ENCODE measurements at places on chromosomes 5 and 9.

DNA sequence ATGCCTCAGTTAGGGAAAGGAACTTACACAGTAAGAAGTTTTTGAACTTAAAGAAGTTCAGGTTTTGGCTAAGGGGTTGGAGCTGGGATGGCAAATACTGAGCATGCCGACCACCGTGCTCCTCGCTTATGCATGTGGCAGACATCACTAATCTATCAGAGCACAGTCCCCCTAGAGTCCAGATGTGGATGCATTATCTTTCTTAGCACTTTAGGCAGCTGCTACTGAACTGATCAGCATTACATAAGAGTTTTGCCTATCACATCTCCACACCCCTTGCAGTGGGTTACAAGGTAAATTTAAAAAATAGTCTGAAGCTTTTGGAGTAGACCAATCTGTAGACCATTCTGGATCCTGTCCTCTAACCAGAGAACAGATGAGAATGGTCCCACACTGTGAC is 22.4 kb downstream of the MACIR start:
- no peak for DNase-seq

GRCh38 chr5:124696898-124697297 is 49.5 kb downstream of the ZNF608 start:
- no peak for DNase-seq

GRCh38 chr5:127812570-127812969 is 109.4 kb downstream of the CCDC192 start:
- no peak for DNase-seq

- no peak for DNase-seq
These were observed 6.3 kb upstream of the ADAM19 start for GRCh38 chr5:157581901-157582300.

DNA sequence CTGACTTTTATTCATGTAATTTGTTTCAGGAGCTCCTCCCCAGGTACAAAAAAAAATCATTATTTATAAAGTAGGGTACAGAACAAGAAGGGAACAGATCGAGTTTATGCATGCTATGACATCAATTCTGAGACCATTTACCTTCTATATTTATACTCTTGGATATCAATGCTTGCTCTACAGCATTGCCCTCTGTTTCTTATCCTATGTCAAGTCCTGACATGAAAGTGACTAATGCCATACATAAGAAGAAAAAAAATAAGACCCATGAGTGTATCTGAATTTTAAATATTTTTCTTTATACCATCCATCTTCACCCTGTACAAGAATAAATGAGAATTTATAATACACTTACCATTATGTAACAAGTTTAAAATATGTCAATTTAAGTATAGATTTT is 2016.3 kb upstream of the CDH9 start:
- DNase-seq, result no peak

GRCh38 chr5:95846554-95847260 is 24.2 kb upstream of the GLRX start:
- DNase-seq, result peak; percentile 45

GRCh38 chr9:86115886-86116285 is 16.5 kb upstream of the GOLM1 start:
- no peak for DNase-seq

DNA sequence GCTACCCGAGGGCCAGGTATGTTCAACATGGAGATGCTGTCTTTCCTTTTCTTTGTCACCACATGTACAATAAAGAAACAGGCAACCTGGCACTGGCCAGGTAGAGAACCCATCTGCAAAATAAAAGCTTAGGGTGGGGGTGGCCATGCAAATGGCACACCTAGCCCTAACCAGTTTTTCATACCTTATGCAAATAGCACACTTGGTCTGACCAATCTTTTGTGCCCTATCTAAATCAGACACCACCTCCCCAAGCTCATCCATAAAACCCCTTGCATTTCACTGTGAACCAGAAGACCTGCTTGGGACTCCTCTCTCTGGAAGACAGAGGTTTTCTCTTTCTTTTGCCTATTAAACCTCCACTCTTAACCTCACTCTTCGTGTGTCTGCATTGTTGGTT is 33.9 kb downstream of the JAKMIP2 start:
- no peak for DNase-seq

- DNase-seq, result no peak
These were observed 82.0 kb upstream of the ITGA1 start for GRCh38 chr5:52705720-52706119.

DNA sequence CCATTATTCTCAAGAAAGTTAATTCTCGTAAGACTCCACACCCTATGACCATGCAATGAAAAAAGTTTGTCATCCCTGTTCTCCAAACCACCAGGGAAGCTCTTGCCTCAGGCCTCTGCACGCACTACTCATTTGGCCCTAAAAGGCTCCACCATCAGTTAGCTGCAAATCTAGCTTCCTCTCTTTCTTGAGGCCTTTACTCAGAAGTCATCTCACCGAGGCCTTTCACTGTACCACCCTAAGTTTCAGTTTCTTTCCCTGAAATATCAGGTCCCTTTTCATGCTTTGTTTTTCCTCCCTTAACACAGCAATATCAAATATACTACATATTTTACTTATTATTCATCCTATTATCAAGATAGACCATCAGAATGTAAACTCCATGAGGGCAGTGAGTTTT is 39.1 kb downstream of the OXCT1 start:
- DNase-seq, result no peak

GRCh38 chr9:127578952-127579853 is 32.9 kb upstream of the STXBP1 start:
- peak; percentile 94 for DNase-seq

DNA sequence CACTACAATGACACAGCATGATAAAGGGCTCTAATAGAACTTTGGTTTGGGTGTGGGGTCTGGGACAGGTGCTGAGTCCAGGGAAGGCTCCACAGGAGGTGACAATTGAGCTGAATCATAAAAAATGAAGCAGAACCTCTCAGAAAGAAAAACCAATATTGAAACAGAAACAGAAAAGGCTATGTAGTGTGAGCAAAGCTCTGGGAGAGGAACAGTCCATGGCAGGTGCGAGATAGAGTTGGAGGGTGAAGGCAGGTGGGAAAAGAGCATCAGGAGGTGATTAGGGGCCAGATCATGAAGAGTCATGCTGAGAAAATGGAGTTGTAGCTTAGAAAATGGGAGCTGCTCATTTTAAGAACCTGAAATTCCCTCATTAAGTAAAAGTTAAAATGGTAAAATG is 164.9 kb downstream of the KCTD16 start:
- no peak for DNase-seq

DNA sequence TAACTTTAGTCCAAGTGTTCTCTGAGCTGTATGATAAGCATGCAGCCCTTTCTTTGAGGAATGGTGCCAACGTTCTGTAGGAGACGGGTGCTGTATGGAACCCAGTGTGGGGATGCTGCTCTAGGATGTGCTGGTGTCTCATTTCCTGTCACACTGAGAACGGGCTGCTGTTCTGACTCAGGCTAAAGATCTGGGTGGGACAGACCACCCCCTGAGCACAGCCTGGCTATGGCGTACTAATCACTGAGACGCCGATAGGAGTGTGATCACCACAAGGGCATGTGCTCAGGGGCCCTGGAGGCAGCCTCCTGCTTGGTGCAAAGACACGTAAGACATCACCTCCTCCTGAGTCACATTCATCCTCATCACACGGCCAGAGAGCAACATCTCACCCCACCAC is 240.4 kb downstream of the IRX2 start:
- no peak for DNase-seq

DNA sequence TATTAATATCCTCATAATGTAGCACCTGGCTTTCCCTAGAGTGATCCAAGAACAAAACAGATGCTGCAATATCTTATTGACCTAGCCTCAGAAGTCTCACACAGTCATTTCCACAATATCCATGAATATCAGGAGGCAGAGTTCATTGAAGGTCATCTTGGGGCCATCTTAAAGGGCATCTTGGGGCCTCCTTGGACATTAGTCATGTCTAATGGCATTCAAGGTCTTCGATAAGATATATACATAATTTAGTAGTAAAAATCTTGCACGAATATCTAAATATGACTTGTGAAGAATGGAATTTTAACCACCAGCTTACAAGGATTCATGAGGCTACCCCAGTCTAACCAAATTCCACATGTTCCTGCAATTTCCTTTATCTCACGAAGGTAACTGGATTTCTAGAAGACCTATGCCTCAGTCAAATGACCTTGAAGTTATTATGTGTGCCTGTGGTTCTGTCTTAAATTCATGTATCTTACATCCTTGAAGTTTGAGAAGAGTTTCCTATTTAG is 163.6 kb upstream of the SPEF2 start:
- DNase-seq, result no peak

DNA sequence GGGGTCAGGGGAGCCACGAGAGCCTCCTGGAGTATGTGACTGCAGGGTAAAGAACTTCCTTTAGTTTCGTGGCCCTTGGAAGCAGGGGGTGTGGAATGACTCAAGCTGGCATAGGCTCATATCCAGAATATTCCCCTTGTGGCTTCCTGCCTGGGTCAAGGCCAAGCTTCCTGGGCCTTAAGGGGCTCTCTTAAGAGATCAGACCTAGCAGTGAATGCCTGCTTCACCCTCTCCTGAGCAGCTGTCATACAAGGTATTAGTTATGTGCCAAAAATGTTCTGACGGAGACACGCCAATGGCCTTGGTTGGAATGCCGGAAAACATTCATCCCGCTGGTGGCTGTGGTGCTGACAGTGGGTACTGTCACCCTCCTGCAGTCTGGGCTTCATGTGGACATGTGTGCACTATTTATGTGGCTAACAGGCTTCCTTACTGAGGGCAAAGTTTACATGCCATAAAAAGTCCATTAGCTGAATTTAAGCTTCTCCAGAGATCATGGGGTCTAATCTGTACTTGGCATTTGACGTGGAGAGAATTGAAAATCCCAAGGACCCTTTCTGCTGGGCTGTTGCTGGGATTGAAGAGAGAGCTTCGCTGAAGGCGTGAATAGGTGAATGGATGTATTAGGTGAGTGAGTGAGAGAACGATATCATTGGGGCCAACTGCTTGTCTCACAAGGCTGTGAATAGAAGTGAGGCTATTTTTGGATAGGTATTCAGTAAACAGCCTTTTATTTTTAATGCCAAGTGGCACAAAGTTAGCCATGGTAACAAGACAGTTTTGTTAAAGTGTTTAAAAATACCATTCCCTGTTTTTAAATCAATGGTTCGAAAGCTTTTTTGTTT is 156.8 kb downstream of the MACROH2A1 start:
- DNase-seq, result no peak

GRCh38 chr9:131814707-131815106 is 74.8 kb upstream of the RAPGEF1 start:
- no peak for DNase-seq

DNA sequence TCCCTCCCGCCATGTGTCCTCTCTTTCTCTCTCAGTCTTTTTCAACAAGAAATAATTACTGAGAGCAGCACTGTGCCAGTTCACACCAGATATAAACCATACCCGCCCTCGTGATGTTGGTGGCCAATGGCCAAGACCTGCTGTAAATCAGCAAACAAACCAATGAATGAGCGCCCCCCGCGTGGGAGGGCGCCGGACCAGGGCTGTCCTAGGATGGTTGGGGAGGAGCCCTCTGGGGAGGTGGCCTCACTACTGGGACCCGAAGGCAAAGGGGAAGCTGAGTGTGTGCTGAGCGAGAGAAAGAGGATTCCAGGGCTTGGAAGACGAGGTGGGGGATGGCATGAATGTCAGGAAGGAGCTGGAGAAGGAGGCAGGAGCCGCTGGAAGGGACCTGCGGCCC is 51.2 kb upstream of the BARHL1 start:
- no peak for DNase-seq

DNA sequence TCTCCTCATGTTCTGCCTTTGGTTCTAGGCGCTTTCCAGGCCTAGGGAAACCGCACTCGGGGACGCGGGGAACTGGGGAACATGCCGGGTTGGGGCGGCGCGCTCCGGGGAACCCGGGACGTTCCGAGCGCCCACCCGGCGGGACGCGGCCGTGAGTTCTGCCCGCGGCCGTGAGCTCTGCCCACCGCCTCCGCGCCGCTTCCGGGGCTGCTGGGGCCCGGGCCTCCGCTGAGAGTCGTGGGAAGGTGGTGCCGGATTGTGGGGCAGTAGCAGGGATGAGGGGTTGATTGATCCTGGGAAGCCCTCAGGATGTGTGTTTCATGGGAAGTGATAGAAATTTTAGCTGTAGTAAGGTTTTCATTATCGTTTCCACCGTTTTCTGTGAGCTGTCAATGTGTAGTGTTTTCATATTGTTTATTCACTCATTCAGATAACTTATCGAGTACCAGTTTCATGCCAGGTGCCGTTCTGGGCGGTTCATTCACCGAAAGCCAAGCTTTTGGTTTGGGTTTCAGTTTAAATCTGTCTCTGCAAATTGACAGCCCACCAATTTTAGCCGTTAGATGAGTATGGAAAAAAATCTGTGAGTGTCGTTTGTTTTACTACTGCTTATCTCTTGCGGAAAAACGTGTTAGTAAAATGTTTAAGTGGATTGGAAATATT is 657 bp downstream of the MTRR start:
- no peak for DNase-seq

GRCh38 chr9:31394015-31394473 is 990.4 kb upstream of the ACO1 start:
- peak; percentile 0 for DNase-seq

DNA sequence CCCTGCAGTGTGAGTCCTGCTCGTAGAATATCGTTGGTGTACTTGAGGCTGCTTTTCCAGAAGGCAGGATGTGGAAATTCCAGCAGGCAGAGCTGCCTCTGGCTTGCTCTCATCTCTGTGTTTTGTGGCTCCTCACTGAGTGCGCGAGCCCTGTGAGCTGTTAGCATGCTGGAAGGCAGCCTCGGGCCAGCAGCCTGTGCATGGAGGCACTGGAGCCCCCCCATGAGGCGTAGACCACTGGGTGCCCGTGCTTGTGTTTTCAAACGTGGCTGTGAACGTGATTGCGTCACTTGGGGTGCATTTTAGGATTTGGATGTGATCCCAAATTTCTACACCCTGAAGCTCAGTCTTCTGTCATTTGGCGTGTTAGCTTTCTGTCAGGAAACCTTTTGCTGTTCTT is 3.2 kb downstream of the WDR5 start:
- DNase-seq, result no peak

GRCh38 chr5:131595088-131596033 is 39.7 kb downstream of the RAPGEF6 start:
- no peak for DNase-seq

GRCh38 chr5:9165546-9165945 is 380.3 kb downstream of the SEMA5A start:
- DNase-seq, result no peak

- DNase-seq, result no peak
These were observed 163.3 kb upstream of the RAD23B start for GRCh38 chr9:107119735-107120134.

Data from brain pericyte (primary cell).